Stimulated activated CD8-positive, alpha-beta memory T cell treated with anti-CD3 and anti-CD28 coated beads, Interleukin-4, amount 100 ng/mL, for 48 hours (primary cell): ENCODE measurements at places on chromosomes 6 and 20.

- DNase-seq = no peak
Measured at GRCh38 chr20:33172781-33173180, 4.8 kb downstream of the BPIFA2 start.

DNA sequence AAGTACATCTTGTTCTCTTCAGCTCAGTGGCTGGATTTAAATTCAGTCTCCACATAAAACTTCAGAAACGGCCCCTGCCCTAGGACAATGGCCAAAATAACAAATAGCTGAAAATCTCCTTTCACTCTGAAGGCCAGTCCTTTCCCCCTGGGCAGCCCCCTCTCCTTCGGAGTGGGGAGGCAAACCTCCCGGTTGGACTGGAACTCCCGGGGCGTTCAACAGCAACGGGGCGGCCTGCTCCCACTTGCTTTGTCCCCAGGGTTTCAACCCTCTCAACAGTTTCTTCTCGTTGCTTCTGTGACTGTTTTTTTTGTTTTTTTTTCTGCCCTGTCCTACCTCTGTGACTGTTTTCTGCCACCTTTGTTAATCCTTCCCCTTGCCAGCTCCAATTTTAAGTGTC is 102.6 kb upstream of the DUSP22 start:
- DNase-seq = peak; percentile 32

DNA sequence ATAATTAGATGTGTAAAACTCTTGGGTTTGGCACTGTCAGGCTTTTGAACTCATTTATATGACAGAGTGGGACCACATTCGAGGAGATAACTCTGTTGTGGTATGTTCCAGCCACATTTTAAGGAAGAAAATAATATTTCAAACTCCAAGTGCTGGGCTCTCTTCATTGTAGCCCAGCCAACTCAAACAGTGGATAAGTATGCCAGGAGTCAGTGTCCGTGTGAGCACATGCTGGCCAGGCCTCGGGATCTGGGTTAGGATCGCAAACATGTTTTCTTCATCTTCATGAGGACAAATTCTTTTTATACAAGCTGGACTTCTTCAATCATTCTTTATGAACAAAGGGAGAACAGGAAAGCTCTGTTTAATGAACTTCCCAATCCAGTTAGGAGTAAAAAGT is 497.5 kb downstream of the MAFB start:
- DNase-seq = no peak

GRCh38 chr20:13277663-13278295 is 56.7 kb downstream of the ISM1 start:
- no peak for DNase-seq

DNA sequence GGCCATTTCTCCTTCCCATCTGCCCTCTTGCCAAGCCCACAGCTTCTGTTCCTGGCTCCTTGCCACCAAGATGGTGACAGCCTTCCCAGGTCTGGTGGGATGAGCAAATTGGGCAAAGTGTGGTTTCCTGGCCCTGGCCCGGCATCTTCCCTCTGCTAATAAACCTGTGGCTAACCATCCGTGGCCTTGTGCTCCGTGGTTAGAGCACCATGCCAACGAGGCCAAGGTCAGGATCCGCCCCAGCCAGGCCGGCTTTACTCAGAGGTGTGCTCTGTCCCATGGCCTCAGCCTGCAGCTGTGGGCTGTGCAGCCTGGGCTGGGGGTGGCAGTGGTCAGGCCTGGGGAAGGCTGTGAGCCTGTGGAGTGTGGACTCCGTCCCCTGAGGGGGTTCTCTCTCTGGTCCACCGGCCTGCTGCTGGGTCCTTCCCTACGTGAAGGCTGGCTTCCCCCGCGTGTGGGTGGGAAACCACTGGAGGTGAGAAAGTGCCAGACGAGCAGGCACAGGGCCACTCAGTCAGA is 117.4 kb downstream of the VEGFA start:
- DNase-seq = no peak

GRCh38 chr6:29216528-29216927 is 45.8 kb downstream of the OR2J2 start:
- no peak for DNase-seq

DNA sequence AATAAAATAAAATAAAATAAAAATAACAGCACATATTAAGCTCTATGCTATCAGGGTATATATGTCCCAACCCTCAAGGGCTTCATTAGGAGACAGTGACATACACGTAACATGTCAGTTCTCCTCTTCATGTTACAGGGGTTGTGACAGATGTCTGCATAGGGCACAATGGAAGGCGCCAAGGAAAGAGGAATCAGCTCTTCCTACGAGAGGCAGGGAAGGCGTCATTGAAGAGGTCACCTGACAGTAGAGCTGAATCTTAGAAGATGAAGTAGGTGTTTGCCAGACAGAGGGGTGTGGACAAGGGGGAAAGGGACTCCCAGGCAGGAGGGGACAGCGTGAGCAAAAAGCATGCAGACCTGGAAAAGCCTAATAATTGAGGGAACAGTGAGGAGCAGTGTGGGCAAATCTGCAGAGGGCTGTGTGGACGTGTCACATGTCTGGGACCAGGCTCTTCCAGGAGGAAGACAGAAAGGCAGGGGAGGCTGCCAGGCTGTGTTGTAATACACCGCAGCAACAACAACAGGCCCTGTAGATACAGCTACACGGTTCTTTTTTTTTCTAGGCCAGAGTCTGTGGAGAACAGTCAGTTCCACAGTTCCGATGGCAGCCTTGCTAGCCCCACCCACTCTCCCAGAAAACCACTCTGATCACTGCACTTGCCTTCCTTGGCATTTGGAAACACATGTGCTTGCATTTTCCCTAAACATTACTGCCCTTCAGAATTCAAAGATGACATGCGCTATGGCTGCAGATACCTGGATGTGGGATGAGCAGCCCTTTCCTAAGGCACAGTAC is 2.5 kb upstream of the FKBP5 start:
- DNase-seq = no peak

DNA sequence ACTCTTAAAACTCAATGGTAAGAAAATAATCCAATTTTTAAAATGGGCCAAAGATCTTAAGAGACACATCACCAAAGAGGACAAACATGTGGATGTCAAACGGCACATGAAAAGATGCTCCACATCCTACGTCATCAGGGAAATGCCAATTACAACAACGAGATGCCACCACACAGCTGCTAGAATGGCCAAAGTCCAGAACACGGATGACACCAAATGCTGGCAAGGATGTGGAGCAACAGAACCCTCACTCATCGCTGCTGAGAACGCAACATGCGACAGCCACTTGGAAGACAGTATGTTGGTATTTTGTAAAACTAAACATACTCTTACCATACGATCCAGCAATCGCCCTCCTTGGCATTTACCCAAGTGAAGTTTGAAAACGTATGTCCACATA is 132.8 kb upstream of the CDH4 start:
- DNase-seq = no peak

- DNase-seq = no peak
Measured at GRCh38 chr6:118589649-118590365, 41.7 kb downstream of the PLN start.

GRCh38 chr6:8245726-8246125 is 143.4 kb upstream of the EEF1E1 start:
- no peak for DNase-seq

GRCh38 chr20:59630526-59630925 is 26.2 kb downstream of the PHACTR3 start:
- no peak for DNase-seq

- DNase-seq = no peak
Measured at GRCh38 chr6:74645108-74645849, 560.6 kb downstream of the COL12A1 start.

DNA sequence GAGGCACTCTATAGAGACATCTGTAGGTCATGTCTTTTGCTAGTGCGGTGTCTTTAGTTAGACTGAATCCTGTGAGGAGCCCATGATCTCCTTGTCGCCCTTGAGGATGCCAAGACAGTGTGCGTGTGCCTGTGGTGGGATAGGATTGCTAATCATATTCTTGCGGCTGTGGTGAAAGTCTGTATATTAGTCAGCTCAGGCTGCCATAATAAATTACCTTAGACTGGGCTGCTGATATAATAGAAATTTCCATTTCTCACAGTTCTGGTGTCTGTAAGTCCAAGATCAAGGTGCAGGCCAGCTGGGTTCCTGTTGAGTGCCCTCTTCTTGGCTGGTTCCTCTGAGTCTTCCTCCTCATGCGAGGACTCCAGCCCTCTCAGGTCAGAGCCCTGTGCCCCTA is 141.2 kb downstream of the JARID2 start:
- no peak for DNase-seq

DNA sequence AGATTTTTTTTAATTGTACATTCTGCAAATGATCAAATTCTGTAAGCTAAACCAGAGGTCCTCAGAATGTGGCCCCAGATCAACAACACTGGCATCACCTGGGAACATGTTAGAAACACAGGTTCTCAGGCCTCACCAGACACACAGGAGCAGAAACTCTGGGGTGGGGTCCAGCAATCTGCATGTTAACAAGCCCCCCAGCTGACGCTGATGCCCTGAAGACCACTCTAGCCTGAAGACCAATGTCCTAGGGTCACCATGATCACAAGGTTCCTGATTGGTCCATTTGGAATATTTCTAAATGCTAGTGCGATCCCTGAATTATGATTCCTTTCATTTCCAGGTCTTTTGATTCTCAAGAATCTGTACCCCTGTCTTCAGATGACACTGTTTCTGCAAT is 2.4 kb upstream of the LY86 start:
- DNase-seq = no peak

DNA sequence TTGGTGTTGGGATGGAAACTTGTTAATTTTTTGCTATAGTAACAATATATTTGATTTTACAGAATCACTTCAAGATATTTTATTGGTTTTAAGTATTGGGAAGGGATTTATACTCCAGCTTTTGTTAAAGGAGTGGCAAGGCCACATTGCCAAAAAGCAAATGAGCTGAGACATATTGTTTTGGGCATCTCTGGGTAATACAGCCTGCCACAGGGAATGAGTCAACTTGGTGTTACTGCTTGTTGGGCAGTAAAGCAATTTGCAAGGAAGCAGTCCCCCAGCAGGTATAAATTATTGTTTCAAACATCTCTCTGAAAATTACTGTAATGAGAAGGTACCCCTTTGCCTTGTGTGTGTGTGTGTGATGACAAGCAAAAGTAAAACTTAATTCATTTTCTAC is 868.3 kb upstream of the FLRT3 start:
- no peak for DNase-seq

- no peak for DNase-seq
Measured at GRCh38 chr6:23329086-23329485, 759.7 kb downstream of the HDGFL1 start.

DNA sequence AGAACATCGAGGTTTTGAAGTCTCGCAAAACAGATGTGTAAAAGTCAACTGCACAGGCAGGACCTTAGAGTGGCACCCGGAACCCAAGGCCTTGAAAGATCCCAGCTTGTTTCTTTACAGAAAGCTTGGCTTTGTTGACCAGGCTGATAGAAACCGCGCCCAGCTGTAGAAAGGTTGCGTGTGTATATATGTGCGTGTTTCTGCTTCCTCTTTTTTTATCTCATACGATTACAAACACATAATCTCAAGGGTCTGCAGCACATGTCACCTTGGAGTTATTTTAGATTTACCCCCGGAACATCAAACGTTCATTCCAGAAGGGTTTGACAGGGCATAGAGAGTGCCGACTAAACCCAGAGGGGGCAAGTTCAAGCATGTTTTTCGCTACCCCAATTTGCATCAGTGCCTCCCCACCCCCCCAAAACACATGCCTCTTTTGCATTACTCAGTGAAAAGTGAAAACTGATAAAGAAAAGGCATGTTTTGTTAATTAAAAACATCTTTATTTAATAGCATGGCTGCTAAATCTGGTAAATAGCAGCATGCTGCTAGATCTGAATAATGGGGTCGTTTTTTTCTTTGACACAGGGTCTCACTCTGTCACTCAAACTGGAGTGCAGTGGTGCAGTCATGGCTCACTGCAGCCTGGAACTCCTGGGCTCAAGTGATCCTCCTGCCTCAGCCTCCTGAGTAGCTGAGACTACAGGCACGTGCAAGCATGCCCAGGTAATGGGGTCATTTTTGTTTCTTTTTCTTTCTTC is 33.2 kb upstream of the NCOA3 start:
- DNase-seq = no peak

DNA sequence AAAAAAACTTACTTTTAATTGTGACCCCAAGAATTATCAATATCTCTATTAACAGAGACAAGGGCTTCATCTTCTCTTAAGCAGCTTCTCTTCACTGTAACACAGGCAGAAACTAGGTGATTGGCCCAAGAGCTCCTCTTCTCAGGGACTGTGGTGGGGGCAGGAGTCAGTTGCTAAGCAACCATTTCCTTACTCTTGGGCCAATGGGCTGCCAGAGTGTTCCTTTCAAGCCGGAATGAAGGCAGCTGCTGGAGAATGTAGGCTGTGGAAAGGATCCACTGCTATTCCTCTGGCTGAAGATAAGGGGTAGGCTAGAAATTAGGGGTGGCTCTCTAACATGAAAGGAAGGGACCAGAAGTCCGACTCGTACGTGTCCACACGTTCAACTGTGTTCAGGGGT is at the start of gene SEL1L2:
Gene SEL1L2, minus strand, starts transcription at position 150 of the 400 bp plus-strand sequence. Its CDS starts 80 bp downstream, at position 70.
- DNase-seq = no peak

DNA sequence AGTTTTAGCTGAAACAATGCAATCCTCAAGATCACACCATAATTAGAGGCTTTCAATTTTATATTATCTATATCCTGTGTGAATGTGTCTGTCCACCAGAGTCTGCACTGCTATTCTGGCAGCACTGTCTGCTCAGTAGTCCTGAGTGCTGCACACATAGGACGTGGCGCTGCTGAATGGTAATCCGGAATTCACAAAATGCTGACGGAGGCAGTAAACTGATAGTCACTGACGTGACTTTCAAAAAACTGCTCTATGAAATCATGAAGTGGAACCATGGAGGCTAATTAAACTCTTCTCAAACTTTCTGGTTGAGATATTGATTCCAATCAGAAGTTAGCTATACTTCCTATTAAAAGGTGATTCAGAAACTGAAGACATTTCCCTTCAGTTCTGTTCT is 190.8 kb upstream of the NOX3 start:
- no peak for DNase-seq

DNA sequence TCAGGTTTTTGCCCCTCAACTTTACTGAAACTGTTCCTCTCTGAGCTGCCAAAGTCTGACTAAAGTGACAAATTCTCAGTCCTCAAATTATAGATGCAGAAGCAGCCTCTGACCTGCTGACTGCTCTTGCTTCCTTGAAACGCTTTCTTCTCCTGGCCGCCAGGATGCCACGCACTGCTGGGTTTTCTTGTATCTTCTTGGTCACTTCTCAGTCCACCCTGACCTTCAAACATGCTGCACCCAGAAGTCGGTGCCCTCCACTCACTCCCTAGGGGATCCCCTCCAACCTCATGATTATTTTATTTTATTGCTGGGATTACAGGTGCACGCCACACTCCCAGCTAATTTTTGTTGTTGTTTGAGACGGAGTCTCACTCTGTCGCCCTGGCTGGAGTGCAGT is 24.7 kb downstream of the SYNJ2 start:
- DNase-seq = no peak

DNA sequence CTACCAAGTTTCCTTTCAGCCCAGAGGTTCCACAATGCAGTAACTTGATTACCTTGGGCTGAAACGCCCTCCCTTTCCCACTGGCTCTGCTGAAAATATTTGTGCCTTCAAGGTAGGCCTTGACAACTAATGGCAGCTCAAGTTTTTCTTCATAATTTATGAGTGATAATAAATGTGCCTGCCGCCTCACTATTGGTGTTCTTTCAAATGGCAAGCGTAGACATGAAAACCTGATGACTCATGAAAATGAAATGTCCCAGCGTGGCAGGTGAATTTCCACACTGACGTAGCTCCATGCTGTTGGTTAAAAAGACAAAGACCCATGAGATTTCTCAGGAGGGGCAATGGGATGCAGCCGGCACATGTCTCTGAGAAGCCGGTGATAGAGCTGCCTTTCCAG is 107.2 kb upstream of the GGTLC1 start:
- DNase-seq = no peak

GRCh38 chr6:144696610-144697368 is 411.7 kb downstream of the UTRN start:
- DNase-seq = no peak

GRCh38 chr6:43427406-43428111 is at the start of gene ABCC10:
Gene ABCC10 (plus strand): TSS chr6:43427541. CDS start chr6:43427979, 438 bp downstream.
- peak; percentile 96 for DNase-seq
